ENCODE measurements at places on chromosomes 5 and 9.
A peak's percentile ranks its signal among the peaks of the same experiment; 100 is the strongest.

GRCh38 chr5:104347119-104347708 is 784.6 kb upstream of the NUDT12 start:
- no peak for DNase-seq

DNA sequence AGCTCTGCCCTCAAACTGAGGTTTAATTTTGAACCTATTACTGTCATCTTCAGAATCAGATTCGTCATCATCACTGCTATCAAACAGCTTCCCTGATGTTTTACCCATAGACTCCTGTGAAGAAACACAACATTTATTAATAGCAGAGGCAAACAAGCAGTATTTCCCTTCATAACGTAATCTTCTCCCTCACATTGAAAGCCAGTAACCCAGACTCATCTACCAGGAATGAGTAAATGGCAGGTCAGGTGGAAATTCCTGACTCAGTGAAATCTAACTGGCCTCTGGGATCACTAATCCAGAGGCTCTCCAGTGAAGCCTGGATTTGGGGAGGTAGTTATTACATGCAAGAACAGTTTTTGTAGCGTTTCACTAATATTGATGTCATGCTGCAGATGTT is 14.6 kb downstream of the NOL8 start:
- no peak for DNase-seq

GRCh38 chr5:53360811-53361210 is 119.6 kb upstream of the FST start:
- peak; percentile 96 for DNase-seq

- DNase-seq: no peak
These were observed 54.9 kb downstream of the NDST1 start for GRCh38 chr5:150562832-150563231.

DNA sequence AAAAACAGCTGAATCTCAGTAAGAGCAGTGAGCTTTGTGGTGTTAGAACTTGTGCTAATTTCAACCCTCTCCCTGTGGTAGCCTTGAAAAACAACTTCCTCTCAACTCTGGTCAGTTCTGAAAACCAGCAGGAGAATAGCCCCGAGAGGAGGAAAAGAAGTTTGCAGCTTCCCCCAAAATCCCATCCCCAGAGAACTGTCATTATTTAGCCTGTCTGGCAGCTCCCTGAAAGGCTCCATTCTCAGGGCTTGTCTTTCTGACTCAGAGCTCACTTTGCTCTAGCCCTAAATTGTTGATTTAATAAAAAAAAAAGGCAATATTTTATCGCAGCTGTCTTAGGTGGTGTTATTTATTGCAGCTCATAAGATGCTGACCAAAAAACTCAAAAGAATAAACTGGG is 11.4 kb upstream of the SLC45A2 start:
- DNase-seq: no peak

DNA sequence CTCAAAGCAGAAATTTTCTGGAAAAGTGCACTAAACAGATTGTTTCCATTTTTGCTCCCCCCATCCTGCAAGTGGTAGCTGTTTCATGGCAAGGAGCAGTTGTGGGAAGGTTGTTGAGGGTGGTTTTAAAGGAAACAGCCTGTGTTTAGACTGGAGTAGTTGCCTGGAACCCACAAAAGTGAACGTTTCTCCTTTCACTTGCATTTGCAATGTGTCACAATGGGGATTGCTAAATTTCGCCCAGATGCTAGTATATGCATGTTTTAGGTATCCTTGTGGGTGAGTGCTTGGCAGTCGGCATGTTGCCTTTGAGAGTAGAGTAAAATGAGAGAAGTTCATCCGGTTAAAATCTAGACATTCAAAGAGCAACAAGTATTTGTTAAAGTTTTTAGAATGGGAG is 1099.9 kb upstream of the DMAC1 start:
- no peak for DNase-seq

- no peak for DNase-seq
These were observed 1.1 kb downstream of the SLCO4C1 start for GRCh38 chr5:102294886-102295395.

DNA sequence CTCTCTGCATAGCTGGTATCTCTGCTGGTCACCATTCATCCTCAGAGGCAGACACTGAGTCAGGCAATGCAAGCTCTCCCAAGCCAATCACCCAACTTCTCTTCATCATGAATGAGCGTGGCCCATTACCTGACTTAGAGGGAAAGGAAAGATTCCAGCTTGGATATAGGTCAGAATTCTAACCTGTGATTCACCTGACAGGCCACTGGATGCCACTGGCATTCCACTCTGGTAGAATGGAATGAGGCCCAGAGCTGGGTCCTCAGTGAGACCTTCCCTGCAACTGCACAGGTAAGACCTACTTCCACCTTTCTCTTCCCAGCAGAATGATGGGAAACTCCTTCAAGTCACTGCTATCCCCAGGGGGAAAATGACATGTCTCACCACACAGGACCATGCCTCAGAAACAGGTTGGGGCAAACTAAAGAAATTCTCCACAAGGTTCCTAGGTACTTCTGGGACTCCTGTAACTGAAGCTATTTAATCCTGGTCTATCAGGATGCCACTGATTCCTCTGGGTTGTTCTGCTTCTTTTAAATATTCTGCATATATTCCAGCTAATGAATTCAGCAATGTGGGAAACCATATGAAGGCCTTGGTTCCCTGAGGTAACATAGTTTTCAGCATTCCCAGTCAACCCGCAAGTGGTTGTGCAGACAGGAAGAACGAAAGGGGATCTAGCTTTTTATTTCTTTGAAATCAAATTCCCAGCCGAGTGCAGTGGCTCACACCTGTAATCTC is 62.0 kb downstream of the SUSD1 start:
- DNase-seq: peak; percentile 6

DNA sequence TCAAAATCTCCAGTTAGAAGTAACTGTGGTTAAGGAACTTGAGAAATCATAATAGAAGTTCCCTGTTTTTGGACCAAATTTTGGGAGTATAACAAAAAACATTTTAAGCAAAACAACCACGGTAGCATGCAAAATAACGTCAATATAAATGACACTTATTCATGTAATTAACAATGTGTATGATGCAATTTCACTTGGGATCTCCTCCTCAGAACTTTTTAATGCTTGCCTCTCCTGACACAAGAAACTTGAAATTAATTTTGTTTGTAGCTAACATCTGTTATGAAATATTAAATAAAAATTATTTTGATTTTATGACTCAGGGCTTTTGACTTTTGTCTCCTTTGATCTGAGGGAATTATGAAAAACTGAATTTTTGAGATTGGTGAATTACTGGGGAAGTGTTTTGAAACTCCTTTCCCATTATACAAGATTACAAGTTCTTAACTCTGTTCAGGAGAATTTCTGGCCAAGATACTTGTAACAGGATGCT is 149.7 kb downstream of the ATP10B start:
- no peak for DNase-seq

GRCh38 chr9:126743041-126743440 is 61.8 kb upstream of the ZBTB43 start:
- DNase-seq: no peak

DNA sequence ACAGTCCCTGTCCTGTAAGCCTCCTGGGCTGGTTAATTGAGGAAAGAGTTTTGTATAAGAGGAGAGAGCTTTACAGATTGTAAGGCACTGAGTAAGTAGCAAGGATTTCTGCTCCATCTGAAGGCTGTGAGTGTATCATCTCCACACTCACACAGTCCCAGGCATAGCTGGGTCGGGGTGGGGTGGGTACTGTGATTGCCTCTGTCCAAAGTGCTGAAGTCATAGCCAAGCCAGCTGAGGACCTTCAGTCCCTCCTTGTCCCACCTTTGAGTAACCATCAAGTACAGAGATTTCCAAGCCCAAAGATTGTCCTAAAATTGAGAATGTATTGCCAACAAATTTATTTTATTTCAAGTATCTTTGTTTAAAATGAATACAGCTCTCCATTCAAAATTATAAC is 5.5 kb upstream of the DNAJB5 start:
- no peak for DNase-seq

DNA sequence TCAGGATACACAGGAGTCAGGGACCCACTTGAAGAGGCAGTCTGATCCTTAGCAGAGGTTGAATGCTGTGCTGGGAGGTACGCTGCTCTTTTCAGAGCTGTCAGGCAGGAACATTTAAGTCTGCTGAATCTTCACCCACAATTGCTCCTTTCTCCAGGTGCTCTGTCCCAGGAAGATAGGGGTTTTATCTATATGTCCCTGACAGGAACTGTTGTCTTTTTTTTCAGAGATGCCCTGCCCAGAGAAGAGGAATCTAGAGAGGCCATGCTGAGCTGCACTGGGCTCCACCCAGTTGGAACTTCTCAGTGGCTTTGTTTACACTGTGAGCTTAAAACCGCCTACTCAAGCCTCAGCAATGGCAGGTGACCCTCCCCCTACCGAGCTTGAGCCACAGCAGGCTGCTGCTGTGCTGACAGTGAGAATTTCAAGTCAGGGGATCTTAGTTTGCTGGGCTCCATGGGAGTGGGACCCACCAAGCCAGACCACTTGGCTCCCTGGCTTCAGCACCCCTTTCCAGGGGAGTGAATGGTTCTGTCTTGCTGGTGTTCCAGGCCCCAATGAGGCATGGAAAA is 169.0 kb downstream of the FBXL17 start:
- DNase-seq: no peak

DNA sequence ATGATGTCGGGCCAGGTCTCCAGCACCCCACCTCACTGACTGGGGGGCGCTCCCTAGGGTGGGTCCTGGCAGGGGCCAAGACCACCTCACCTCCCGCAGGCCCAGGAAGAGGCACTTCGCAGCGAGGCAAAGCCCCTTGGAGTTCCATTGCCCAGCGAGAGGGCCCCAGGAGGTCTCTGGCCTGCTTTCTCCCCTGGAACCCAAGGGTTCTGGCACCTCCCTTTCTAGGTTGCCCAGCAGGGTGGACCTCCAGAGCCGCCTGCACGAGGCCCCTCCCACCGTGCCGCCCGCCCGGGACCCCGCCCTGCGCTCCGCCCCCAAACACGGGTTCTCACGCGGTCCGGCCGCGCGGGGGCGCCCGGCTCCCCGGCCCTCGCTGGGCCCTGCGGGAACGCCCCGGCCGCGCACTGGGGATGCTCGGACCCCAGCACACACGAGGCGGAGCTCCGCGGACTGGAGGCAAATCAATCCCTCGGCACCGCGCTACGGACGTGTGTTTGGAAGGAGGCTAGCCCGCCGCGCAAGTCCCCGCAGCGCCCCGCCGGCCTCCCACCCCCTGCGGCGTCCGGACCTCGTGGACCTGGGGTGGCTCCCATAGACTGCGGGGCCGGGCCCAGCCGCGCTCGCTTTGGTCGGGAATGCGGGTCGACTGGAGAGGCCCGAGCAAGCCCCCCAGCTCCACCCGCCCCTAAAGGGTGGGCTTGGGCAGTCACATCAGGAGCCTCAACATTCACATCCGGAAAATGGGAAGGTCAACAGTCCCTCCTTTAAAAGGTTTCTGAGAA is 99.5 kb upstream of the LMX1B start:
- no peak for DNase-seq

- no peak for DNase-seq
These were observed 895.5 kb upstream of the DMAC1 start for GRCh38 chr9:8694983-8695588.

DNA sequence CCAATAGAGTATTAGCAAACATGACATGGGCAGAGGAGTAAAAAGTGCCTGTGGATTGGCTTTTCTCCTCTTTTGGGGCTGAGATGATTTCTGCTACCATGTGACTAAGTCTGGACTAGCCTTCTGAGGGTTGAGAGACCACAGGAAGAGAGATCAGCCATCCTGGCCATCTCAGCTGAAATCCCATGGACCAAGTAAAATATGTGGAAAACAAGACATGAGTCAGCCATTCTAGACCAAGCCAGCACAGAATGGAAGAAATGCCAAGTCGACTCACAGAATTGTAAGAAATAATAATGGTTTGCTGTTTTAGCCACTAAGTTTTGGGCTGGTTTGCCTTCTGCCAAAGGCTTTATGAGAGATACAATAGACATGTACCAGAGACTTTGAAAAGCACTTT is 377.8 kb downstream of the CHSY3 start:
- DNase-seq: peak; percentile 38

GRCh38 chr5:32202394-32202793 is 28.3 kb upstream of the GOLPH3 start:
- DNase-seq: no peak

DNA sequence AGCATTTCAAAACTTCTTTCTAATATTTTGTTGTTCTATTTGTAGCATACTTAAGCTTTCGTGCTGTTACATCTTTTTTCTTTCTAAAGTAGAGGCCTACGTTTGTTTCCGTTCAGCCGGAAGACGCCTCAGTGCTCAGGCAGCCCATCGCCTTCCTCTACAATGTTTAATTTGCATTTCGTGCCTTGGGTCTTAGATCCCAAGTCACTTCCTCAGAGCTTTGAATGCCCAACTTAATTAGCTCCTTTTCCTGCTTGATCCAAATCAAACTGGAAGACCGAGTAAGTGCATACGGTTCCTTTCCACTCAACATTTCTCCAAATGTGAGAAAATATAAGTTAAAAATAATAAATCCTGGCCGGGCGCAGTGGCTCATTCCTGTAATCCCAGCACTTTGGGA is 43.2 kb downstream of the MRPL36 start:
- DNase-seq: no peak

DNA sequence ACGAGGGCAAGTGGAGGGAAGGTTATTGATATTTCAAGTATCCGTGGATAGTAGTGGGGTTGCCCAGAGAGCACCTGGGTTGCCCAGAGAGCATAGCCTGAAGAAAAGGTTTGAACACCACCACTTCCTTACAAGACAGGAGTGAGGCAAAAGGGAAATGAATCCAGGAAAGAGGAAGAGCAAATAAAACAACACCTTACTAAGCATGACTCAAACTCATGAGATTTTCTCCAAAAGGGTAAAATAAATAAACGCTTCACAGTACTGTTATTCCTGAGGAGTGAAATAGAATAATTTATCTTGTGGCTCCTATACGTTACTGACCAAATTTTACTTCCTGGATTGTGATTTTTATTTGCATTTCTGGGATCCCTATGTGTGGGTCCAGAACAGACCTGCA is 65.2 kb upstream of the PTPRD start:
- no peak for DNase-seq

DNA sequence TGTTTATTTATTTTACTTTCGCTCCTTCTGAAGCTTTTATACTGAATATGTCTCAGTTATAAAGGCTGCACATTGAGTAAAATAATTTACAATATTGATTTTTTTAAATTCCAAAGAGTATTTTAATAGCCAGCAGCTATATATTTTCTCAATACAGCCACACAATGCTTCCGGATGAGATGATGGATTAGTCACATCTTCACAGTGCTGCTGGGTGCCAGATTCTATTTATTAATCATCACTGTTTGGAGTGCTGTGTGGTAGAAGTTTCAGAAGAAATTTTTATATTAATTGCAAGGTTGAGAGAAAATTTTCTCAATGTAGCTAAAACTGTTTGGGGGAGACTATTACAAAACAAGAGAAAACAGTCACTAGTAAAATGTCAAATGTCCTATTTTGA is 989.8 kb downstream of the TLE4 start:
- DNase-seq: no peak

GRCh38 chr5:173839117-173839713 is 48.9 kb upstream of the CPEB4 start:
- DNase-seq: no peak
